Keratinocyte (primary cell): ENCODE measurements at places on chromosomes 3 and 15.

GRCh38 chr3:72383230-72383629, 465.0 kb downstream of the SHQ1 start:
- DNase-seq: no peak

- no peak for DNase-seq
Observed at GRCh38 chr3:37956723-37957538, 33.7 kb upstream of the VILL start.

- DNase-seq: no peak
Observed at GRCh38 chr3:15513810-15514662, 7.5 kb downstream of the COLQ start.

GRCh38 chr3:163273694-163274093, 1777.1 kb downstream of the OTOL1 start:
- DNase-seq: no peak

GRCh38 chr3:169044331-169045113, 619.0 kb downstream of the MECOM start:
- DNase-seq: peak; percentile 26

DNA sequence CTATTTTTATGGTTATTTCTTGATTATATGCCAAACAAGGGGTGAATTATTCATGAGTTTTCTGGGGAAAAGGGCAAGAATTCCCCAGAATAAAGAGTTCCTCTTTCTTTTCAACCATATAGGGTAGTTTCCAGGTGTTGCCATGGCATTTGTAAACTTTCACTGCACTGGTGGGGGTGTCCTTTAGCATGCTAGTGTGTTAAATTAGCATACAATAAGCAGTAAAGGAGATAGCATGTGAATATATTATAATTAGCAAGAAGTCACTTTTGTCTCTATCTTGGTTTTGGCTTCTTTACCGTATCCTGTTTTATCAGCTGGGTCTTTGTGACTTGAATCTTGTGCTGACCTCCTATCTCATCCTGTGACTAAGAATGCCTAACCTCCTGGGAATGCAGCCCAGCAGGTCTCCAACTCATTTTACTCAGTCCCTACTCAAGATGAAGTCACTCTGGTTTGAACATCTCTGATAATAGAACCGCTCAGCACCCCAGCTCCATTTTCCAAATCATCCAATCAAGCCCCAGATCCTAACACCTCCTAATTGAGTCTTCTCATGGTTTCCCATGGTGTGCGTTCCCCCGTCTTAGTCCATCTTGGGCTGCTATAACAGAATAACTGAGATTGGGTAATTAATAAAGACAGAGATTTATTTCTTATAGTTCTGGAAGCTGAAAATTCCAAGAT, 3.4 kb upstream of the SELENOT start:
- peak; percentile 80 for DNase-seq

GRCh38 chr3:53671192-53671960, 174.8 kb downstream of the CHDH start:
- DNase-seq: no peak

GRCh38 chr15:56767315-56767714, 34.0 kb upstream of the ZNF280D start:
- DNase-seq: no peak

DNA sequence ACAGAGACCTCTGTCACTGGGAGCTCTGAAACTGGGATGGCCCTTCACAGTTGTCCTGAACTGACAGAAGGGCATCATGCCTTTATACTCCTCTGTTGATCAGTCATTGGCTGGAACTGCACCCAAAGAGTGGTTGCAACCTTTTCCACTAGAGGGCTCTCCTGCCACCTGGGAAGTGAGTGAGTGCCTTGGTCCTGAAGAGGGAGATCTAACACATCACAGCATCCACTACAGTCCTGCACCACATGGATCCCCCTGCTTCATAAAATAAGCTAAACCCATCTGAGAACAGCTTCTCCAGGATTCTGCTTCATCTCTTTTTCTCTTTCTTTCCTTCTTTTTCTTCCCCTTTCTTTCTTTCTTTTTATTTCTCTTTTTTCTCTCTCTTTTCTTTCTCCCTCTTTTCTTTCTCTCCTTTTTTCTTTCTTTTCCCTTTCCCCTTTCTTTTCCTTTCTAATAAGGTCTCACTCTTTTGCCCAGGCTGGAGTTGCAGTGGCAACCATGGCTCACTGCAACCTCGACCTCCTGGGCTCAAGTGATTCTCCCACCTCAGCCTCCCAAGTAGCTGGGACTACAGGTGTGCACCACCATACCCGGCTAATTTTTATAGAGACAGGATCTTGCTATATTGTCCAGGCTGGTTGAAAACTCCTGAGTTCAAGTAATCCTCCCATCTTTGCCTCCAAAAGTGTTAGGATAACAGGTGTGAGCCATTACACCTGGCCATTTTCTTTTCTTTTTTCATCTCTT, 42.8 kb upstream of the RAF1 start:
- DNase-seq: no peak

DNA sequence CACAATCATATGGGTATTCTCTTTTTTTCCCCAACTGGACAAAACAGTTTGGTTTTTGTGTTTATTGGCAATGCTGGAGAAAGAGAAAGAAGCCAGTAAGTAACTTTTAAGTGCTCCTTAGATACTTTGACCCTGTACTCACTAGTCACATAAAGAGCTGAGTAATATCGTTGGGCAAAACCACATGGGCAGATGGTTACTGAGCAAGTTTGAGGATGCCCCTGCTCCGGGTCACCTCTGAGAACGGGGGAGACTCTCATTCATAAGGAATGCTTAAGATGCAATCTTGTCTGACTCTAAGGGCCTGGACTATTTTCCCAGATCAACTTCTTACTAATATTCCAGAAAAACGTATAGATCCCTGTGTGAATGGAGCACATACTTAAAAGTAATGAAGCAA, 106.4 kb upstream of the SLC2A2 start:
- DNase-seq: no peak

GRCh38 chr3:38167591-38167990, 2.3 kb downstream of the OXSR1 start:
- no peak for DNase-seq

GRCh38 chr3:111568911-111569310, 26.2 kb downstream of the ZBED2 start:
- DNase-seq: no peak

GRCh38 chr3:163957072-163957471, 1121.2 kb downstream of the SI start:
- DNase-seq: no peak

DNA sequence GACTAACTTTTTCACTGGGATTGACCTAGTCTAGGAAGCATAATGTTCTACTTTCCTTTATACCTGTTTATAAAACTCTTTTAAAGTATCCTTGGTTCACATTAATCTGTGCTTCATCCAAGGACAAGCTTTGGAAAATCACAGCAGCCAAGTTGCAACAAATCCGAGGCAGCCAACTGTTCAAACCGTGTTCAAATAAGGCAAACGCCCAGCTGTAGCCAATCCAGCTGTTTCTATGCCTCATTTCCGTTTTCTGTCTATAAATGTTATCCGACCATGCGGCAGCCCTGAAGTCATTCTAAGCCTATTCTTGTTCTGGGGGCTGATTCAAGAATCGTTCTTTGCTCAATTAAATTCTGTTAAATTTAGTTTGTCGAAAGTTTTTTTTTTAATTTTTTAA, 78.3 kb downstream of the FMN1 start:
- no peak for DNase-seq

DNA sequence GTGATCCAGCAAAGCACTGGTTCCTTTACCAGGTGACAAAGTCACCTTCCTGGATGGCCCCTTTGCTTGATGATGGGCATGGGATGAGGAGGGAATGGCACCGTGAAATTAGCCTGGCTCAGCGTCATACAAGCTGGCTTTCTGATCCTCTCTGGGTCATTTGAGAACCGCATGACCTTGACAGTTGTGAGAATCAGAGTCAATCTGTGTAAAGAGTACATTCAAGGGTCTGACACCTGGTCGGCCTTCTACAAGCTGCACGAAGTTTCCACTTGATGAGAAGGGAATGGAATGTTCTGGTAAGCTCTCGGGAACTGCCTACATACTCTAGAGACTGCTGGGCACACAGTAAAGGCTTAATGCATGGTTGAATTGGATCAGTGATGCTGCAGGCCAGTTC, 319.8 kb upstream of the TLE3 start:
- no peak for DNase-seq

DNA sequence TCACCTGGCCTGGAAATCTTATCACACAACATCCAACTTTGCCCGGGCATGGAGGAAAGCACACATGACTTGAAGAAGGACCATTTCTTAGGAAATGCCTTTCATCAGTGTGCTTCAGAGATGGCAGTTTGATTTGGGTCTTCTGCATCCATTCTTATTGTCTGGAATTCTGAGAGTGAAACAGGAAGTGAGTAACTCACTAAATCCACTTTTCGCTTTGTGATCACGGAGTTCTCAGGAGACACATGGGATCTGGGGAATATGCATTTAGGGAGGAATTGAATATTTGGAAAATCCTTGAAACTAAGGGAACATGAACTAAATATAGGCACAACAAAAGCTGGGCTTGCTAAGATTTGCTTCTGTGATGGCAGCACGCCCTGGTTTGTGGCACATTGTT, 212.5 kb upstream of the FEZF2 start:
- no peak for DNase-seq

- DNase-seq: no peak
Observed at GRCh38 chr3:194485468-194485880, 1.3 kb downstream of the ATP13A3 start.

DNA sequence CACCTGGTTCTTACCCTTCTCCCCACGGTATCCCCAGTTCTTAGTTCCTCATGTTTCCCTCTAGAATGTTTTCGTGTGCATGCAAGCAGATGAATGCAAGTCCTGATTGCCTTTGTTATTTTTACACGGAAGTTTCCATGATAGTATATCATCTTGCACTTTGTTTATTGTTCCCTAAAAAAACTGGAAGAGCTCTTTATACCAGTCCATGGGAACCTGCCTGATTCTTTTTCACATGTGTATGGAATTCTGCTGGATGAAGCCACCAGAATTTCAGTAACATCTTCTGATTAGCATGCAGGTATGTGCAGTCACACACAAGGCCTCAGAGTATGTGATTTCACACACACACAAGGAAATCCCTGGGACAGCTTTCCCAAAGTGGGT, 16.0 kb upstream of the LRRK1 start:
- DNase-seq: no peak

DNA sequence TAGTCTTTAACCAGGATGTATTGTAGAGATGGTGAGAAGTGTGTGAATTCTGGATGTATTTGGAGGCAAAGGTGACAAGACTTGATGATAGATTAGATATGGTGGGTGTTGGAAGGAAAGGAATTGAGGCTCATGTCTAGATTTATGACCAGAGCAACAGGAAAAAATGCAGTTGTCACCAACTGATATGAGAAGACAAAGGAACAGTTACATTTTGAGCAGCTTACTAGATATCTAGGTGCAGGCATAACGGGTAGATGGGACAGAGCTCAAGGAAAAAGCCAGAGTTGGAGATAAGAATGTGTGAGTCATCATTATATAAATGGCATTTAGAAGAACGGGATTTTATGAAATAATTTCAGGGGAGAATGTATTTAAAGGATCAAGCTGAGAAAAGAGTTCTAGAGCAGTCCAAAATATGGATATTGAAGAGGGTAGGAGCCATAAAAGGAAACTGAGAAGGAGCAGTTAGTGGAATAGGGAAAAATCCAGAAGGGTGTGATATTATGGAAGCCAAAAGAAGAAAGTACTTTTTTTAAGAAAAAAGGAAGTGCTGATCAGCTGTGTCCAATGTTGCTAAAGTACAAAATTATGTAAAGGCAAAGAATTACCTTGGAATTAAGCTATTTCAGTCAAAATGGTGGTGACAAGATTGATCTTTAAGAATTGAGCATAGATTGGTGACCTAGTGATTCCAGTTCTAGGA, 262.5 kb downstream of the CGGBP1 start:
- no peak for DNase-seq

- DNase-seq: no peak
Observed at GRCh38 chr15:59371458-59372351, 966 bp downstream of the MYO1E start.

DNA sequence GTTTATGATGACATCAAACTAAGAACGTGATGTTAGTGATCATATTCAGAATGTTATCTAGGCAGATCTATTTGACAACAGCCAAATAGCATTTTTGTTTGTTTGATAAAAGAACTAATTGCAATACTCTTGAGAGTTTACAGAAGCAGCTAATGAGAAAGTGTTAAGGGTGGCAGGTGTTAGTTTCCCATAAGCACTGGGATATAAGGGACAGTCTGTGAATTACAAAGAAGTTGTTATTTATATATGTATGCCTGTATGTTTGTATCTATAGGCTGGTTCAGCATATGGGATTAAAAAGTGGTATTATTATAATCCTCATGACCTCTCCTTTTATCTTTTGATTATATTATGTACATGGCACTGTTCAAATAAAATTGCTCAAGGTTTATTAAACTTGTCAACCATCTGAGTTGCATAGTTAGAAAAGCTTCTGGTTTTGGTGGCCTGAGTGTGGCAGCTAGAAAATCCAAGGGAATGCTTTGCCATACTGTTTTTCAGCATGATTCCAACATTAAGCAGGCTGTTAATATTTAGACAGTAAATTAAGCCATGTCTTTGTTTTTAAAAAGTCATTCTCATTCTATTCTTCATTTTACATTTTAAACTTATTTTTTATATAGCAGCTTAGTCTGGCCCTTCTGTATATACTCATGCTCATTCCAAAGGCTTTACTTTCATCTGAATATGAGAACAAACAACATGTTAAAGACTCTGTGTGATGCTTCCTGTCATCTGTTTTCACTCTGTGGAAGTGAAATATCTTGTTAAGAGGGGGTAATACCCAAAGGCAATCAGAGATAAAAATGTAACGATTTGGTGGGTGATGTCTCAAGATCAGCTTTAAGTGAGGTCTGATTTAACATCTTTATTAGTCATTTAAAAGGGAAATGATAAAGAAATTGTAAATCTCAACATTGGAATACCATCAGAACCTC, 13.1 kb downstream of the ROBO2 start:
- no peak for DNase-seq

DNA sequence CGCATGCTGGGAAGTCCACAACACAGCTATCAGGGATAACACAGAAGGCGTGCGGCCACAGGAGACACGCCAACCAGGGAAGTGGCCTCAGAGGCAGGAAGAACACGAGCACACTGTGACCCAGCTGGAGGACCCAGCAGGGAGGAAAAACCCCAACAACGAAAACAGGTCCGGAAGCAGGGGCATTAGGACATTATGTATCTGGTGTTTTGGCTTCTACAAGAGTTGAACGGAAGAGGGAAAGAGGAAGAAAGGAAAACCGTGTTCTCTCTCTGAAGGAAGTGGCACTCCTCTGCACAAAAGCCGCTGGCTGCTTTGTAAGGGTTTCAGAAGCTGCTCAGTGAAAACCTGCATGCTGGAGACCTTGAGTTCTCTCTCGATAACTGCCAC, 61.8 kb downstream of the HACD2 start:
- DNase-seq: no peak
